ENCODE measurements at places on chromosomes 3 and 15. TPM values are rescaled to one million over a fixed set of nuclear protein-coding genes. Genes with fewer than 3 reads are reported as not detected.

Gene FBXW12
- not detected for polyA plus RNA-seq

Gene ARPIN
- 16.2 TPM for polyA plus RNA-seq

Gene LRRN1
- 2.4 TPM for polyA plus RNA-seq

Gene APOD
- 27.0 TPM for polyA plus RNA-seq

Gene PSTPIP1
- polyA plus RNA-seq = 39.6 TPM

Gene GLDN
- 6.2 TPM for polyA plus RNA-seq

Gene CMTM8
- 24.5 TPM for polyA plus RNA-seq

Gene SKOR1
- 0.43 TPM for polyA plus RNA-seq

Gene SLC12A6
- 7.6 TPM for polyA plus RNA-seq

Gene SLC24A1
- polyA plus RNA-seq = 4.0 TPM

Gene ZIC1
- polyA plus RNA-seq = under 0.01 TPM

Gene KCNMB3
- 0.96 TPM for polyA plus RNA-seq

DNA sequence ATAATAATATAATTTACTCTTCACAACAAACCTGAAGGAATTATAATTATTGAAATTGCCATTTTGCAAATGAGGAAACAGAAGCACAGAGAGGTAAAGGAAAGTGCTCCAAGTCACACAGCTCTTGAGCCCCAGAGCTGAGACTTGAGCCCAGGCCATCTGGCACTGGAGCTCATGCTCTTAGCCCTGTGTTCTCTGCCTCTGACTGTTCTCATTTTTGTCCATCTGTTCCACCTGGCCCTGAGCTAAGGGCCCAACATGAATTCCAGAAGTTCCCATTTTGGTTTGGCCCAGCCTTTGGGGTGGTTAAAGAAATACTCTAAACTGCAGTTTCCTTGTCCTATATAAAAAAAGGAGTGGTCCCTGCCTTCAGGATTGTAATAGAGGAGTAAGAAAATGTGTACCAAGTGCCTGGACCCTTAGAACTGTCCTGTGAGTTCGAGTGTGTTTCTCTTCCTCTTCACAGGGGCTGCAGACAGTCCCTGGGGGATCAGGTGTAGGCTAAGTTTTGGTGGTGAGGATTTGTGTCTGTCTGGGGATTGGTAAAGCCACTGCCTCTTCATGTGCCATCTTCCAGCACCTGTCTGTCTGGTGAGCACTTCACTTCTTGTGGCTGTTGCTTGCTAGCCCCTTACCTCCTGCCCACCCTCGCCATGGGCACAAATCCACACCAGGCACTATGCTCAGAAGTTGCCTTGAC, 91.8 kb downstream of the DNAJB8 start:
- H3K27ac ChIP-seq = no peak overlapping the region
- H3K4me1 ChIP-seq = peaks cover 15% of the 10 kb centered on the region
- H3K4me3 ChIP-seq = no peak overlapping the region
- no peak for DNase-seq
- H3K27me3 ChIP-seq = no peaks in the 10 kb centered on the region

GRCh38 chr3:43153216-43154083, 47.6 kb upstream of the POMGNT2 start:
- no peaks in the 10 kb centered on the region for H3K27me3 ChIP-seq
- no peak overlapping the region for H3K27ac ChIP-seq
- H3K4me1 ChIP-seq = peaks cover 5% of the 10 kb centered on the region
- no peak overlapping the region for H3K4me3 ChIP-seq
- no peaks in the 10 kb centered on the region for H3K36me3 ChIP-seq

- H3K27ac ChIP-seq = no peak overlapping the region
- no peaks in the 10 kb centered on the region for H3K27me3 ChIP-seq
- H3K4me1 ChIP-seq = peaks cover 4% of the 10 kb centered on the region
- H3K36me3 ChIP-seq = no peaks in the 10 kb centered on the region
- H3K4me3 ChIP-seq = no peak overlapping the region
Measured at GRCh38 chr3:61439122-61439458, 122.3 kb upstream of the PTPRG start.

DNA sequence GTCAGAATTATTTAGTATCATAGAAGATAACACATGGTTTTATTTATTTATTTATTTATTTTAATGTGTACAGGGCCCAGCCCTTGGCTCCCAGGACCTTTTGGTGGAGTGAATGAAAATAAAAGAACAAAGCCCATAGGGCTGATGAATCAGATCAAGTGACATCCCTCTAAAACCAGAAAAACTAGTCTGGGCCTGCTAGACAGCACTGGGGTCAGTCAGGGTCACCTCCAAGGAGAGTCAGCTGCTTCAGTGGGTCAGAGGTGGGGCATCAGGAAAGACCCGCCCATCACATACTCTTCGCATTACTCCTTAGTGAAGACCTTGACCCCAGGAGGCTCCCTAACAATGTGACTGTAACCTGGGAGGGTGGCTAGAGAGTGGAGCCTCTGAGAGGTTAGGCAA, 12.8 kb downstream of the PPCDC start:
- no peaks in the 10 kb centered on the region for H3K27me3 ChIP-seq
- no peak overlapping the region for H3K27ac ChIP-seq
- H3K4me3 ChIP-seq = no peak overlapping the region
- no peak for DNase-seq

GRCh38 chr3:185950728-185951127, 12.9 kb upstream of the TRA2B start:
- no peak for DNase-seq
- H3K4me3 ChIP-seq = no peak overlapping the region
- no peaks in the 10 kb centered on the region for H3K4me1 ChIP-seq
- peaks cover 2% of the 10 kb centered on the region for H3K27me3 ChIP-seq

DNA sequence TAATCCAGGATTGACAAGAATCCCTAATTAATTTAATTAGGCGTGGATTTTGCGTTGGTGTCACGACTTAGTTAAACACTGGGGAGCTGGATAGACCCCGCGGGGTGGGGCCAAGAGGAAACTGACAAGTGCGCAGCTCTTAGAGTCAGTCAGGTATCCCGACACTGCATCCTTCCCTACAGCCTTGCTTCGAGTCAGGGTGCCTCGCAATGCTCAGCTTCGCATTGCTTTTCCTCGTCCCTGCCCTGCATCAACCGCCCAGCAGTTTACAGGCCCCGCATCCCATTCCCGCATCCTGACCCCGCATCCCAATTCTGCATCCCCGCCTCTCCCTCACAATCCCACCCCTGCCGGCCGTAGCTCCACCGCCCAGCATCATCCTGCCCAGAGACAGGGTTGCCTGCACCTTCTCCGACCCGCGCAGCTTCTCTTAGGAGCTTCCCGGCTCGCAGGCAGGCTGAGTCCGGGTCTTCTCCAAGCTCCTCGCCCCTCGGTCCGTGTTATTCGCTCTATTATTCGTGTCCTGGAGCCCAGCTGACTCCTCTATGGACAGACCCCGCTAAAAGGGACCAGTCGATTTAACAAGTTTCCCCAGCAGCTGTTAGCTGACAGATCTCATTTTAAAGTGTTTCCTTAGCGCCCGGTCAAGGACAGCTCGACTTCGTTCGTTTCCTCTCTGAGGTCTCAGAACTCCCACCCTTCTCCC, 699 bp upstream of the SHOX2 start:
- H3K27me3 ChIP-seq = peaks cover 73% of the 10 kb centered on the region
- peaks cover 26% of the 10 kb centered on the region for H3K4me1 ChIP-seq
- H3K27ac ChIP-seq = no peak overlapping the region
- DNase-seq = peak; percentile 64
- H3K4me3 ChIP-seq = no peak overlapping the region
- H3K36me3 ChIP-seq = no peaks in the 10 kb centered on the region

- no peaks in the 10 kb centered on the region for H3K27me3 ChIP-seq
- H3K27ac ChIP-seq = no peak overlapping the region
- H3K36me3 ChIP-seq = no peaks in the 10 kb centered on the region
Measured at GRCh38 chr3:13042715-13043271, 30.4 kb downstream of the IQSEC1 start.

GRCh38 chr3:49902511-49903345, 945 bp downstream of the MST1R start:
- peak overlapping the region; percentile 51 for H3K4me3 ChIP-seq
- H3K36me3 ChIP-seq = no peaks in the 10 kb centered on the region
- DNase-seq = no peak
- H3K27ac ChIP-seq = peak overlapping the region; percentile 82
- no peaks in the 10 kb centered on the region for H3K27me3 ChIP-seq
- peaks cover 5% of the 10 kb centered on the region for H3K4me1 ChIP-seq

DNA sequence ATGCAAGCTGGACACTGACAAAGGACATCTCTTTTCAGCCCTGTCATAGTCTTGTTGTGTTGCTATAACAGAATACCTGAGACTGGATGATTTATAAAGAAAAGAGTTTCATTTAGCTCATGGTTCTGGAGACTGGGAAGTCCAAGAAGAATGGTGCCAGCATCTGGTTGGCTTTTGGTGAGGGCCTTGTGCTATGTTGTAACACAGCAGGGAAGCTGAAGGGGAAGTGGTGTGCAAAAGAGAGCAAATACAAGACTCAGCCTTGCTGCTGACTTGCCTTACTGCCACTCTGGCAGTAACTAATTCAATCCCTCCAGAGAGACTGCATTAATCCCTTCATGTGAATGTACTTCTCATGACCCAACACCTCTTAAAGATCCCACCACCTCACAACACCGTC, 356.3 kb upstream of the PROK2 start:
- H3K36me3 ChIP-seq = no peaks in the 10 kb centered on the region
- no peak overlapping the region for H3K27ac ChIP-seq
- H3K27me3 ChIP-seq = no peaks in the 10 kb centered on the region
- H3K4me1 ChIP-seq = peaks cover 2% of the 10 kb centered on the region

GRCh38 chr3:127588806-127589577, 1.5 kb downstream of the TPRA1 start:
- H3K27ac ChIP-seq = no peak overlapping the region
- no peaks in the 10 kb centered on the region for H3K36me3 ChIP-seq
- peak overlapping the region; percentile 91 for H3K4me3 ChIP-seq
- H3K27me3 ChIP-seq = no peaks in the 10 kb centered on the region
- peaks cover 14% of the 10 kb centered on the region for H3K4me1 ChIP-seq

- H3K36me3 ChIP-seq = no peaks in the 10 kb centered on the region
- no peaks in the 10 kb centered on the region for H3K27me3 ChIP-seq
- no peak overlapping the region for H3K4me3 ChIP-seq
- peaks cover 39% of the 10 kb centered on the region for H3K4me1 ChIP-seq
- no peak for DNase-seq
- no peak overlapping the region for H3K27ac ChIP-seq
Measured at GRCh38 chr15:85026304-85027032, 44.8 kb downstream of the PDE8A start.

DNA sequence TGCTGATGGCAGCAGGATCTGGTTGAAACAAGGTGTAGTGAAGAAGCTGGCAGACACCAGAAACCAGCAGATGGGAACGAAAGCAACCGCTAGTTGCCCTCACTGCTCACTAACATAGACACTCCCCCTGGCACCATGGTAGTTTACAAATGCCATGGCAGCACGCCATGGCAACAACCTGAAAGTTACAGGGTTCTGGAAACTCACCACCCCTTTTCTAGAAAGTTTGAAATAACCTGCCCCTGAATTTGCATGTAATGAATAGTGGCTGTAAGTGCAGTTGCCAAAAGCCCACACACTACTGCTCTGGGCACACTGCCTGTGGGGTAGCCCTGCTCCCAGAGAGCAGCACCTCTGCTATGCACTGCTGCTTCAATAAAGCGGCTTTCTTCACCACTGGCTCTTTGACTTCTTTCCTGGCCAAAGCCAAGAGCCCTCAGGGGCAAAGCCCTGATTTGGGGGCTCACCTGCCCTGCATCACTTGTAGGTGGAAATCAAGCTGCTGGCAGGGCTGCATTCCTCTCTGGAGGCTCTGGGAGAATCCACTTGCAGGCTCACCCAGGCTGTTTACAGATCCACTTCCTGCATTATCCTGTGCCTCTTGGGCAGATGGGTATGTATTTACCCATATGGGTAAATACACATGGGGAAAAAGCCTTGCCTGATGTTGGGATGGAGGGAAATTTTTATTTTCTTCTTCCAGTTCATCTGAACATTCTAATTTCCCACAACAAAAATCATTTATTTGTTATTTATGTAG, 2.0 kb upstream of the GP9 start:
- no peak overlapping the region for H3K27ac ChIP-seq
- H3K36me3 ChIP-seq = no peaks in the 10 kb centered on the region
- H3K27me3 ChIP-seq = no peaks in the 10 kb centered on the region

GRCh38 chr3:160003520-160004128, 15.0 kb downstream of the IL12A start:
- H3K4me1 ChIP-seq = no peaks in the 10 kb centered on the region
- no peak overlapping the region for H3K4me3 ChIP-seq
- no peak overlapping the region for H3K27ac ChIP-seq
- no peaks in the 10 kb centered on the region for H3K36me3 ChIP-seq
- no peaks in the 10 kb centered on the region for H3K27me3 ChIP-seq
- peak; percentile 40 for DNase-seq

- no peak overlapping the region for H3K27ac ChIP-seq
- H3K4me3 ChIP-seq = no peak overlapping the region
- no peak for DNase-seq
Measured at GRCh38 chr15:96107916-96108315, 222.6 kb upstream of the NR2F2 start.

GRCh38 chr3:41900265-41900664, 61.6 kb downstream of the ULK4 start:
- H3K27ac ChIP-seq = no peak overlapping the region
- DNase-seq = no peak
- H3K27me3 ChIP-seq = no peaks in the 10 kb centered on the region
- no peaks in the 10 kb centered on the region for H3K4me1 ChIP-seq

DNA sequence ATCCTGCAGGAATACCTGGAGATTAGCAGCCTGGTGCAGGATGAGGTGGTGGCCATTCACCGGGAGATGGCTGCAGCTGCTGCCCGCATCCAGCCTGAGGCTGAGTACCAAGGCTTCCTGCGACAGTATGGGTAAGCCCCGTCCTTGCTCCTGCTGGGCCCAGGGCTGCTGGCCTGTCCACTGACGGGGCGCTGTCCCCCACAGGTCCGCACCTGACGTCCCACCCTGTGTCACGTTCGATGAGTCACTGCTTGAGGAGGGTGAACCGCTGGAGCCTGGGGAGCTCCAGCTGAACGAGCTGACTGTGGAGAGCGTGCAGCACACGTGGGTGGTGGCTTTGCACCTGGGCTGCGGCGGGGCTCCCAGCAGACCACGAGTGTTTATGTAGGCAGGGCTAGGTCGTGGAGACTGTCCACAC, 5.0 kb downstream of the FES start:
- peaks cover 16% of the 10 kb centered on the region for H3K36me3 ChIP-seq
- no peak for DNase-seq
- H3K4me1 ChIP-seq = no peaks in the 10 kb centered on the region
- no peaks in the 10 kb centered on the region for H3K27me3 ChIP-seq

- no peak overlapping the region for H3K4me3 ChIP-seq
- H3K36me3 ChIP-seq = no peaks in the 10 kb centered on the region
- peak; percentile 47 for DNase-seq
- no peaks in the 10 kb centered on the region for H3K27me3 ChIP-seq
- H3K27ac ChIP-seq = no peak overlapping the region
Measured at GRCh38 chr3:190076136-190076535, 44.6 kb downstream of the P3H2 start.

DNA sequence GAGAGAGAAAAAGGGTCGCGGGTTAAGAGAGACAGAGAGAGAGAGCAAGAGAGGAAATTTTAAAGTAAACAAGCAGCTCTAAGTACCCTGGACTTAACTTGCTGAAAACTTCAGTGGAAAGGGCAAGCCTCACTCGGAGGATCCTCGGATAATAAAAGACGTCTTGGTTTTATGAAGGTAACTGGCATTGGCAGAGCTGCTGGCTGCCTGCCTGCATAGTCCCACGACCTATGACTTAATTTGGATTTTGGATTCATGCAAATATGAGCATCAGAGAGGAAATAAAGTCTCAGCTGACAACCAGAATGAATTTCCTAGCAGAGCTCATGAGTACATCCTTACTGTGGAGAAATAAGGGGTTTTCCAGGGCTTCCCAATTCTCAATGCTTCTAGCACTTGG, 95.1 kb upstream of the PDZRN3 start:
- H3K36me3 ChIP-seq = no peaks in the 10 kb centered on the region
- H3K4me3 ChIP-seq = no peak overlapping the region
- no peak overlapping the region for H3K27ac ChIP-seq
- DNase-seq = peak; percentile 62
